ENCODE measurements at places on chromosomes 7 and 10.

DNA sequence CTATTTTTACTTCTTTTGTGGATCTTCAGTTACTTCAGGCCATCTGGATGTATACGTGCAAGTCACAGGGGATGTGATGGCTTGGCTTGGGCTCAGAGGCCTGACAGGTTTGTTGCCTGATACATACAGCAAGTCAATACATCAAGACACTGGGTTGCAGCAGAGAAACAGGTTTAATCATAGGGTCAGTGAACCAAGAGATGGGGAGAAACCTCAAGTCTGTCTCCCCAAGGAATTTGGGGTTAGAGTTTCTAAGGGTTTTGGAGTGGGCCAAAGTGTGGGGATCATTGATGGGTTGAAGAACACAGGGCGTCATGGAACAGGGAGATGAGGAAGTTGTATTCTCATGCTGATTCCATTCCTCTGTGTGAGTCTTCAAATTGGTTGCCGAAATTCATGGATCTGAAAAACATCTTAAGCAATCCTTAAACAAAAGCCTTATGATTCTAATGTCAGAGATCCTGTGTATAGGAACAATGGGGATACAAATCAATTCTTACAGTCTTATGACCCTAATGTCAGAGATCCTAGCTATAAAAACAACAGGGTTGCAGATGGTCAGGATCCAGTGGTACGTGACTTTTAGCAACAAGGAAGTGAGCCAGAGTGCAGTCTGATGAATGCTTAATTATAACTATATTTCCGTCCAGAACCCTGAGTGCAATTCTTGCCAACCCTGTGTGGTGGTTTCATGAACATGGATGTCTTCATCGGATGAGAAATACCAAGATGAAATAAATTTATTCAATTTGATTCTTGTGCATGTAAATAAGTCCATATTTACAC lies 18.9 kb downstream of the OTUD1 start:
- DNase-seq = no peak

GRCh38 chr7:92095380-92095779 lies 38.9 kb downstream of the CYP51A1 start:
- no peak for DNase-seq

GRCh38 chr7:8084836-8085235 lies 116.2 kb downstream of the GLCCI1 start:
- no peak for DNase-seq

DNA sequence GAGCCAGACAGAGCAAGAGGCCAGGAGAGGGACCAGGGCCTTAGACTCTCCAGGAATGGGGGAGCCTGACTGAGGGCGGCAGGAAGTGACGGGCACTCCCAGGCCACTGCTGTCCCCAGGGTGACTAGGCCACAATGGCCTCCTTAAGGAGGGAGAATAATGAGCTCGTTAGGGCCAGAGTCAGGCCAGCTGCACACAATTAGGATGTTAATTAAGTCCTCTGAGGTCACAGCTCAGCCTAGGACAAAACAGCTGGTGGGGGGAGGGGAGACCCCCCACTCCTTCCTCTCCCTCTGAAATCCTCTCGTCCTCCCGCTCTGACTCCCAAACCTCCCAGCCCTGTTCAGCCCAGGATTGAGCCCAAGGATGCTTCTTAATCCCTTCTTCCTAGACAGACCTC lies 143.0 kb downstream of the NEURL1 start:
- DNase-seq = no peak

DNA sequence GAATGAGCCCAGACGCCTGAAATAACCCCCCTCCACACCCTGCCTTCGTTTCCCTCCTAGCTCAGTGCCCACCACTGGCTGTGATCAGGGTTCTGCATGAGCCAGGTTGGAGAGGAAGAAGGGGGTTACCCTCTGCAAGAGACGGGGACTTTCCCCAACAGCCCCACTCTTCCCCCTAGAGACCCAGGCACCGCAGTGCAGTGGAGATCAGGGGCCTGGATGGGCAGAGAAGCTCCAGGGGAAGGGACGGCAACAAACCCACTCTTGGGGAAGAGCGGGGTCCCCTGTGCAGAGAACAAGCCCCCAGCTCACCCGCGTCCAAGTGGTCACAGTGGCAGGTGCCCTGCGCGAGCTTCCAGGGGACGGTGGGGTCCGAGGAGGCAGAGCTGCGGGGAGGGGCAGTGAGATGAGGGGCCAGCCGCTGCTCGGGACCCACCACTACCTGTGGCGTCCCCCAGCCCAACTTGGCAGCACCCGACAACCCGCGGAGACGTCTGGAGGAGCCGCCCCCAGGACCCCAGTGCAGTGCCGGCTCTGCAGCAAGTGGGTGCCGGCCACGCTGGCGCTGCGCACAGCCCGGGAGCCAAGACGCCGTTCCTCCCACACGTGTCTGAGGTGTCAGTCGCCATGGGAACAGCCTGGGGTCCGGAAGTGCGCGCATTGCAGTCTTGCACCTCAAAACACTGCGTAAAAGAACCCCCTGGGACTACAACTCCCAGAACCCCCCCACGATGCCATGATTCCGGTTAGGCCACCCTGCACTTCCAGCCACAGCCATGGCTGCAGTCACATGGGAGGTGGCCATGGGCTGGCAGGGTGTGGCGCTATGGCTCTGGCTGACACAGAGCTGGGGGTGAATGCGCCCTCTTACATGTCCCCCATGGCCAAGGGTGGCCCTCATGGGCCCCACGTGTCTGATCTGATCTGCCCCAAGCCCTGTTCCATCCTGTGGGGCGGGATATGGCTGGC lies 45.8 kb upstream of the WIPI2 start:
- DNase-seq = peak; percentile 55

- no peak for DNase-seq
Measured at GRCh38 chr10:58696736-58697135, 184.1 kb downstream of the BICC1 start.

DNA sequence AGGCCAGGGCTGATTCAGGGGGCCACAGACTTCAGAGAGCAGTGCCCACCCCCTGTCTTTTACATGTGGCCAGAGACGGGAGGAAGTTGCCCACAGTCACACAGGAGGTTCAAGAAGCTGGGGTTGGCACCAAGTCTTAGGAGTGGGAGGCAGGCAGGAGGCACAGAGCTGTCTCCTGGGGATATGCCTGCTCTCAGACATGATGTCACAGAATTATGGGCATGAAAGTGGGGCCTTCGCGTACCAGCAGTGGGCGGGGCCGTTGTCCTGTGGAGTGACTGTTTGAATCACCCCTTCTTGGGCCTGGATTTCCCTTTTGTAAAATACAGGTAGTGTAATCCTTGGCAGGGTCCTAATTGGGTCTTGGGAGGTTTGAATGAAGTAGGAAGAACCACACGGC lies 81.2 kb upstream of the PPIF start:
- no peak for DNase-seq

GRCh38 chr7:63009771-63010170 lies 988.9 kb upstream of the ZNF722 start:
- no peak for DNase-seq
